ENCODE measurements at places on chromosomes 3 and 15. TPM values are rescaled to one million over a fixed set of nuclear protein-coding genes. Genes with fewer than 3 reads are reported as not detected.

DNA sequence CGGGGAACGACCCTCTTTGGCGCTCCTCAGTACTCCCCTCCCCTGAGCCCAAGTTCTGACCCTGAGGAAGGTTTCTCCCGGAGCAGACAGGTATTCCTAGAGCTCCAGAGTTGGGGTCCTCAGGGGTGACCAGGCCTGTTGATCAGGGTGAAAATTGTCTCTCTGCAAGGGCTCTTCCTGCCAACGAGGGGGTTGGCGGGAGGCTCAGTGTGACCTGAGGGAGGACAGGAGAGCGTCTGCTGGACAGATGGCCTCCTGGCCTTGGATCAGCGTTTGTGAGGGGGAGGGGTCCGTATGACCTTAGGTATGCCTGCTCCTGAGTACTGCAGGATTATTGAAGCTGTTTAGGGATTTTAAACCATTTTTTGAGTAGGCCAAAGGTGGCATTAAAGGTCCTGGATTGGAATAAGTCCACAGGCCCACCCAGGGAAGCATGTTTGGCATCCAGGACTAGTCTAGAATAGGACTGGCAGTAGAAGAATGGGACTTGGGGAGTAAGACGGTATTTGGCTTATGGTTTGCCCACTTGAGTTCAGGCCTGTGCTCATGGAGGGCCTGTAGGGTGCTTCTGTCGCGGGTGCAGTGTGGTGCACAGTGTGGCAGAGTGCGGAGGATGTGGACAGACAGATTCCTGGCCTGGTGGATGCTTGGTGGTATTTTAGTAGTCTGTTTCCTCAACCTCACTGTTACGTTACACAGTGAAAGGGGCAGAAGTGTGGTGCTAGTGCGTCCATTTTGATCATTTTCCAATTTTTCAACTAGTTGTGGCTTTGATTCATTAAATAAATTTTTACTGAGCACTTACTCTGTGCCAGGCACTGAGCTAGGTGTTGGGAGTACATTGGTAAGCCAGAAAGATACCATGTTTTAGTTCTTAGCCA, 959 bp downstream of the ZNF592 start:
- no peak for DNase-seq

DNA sequence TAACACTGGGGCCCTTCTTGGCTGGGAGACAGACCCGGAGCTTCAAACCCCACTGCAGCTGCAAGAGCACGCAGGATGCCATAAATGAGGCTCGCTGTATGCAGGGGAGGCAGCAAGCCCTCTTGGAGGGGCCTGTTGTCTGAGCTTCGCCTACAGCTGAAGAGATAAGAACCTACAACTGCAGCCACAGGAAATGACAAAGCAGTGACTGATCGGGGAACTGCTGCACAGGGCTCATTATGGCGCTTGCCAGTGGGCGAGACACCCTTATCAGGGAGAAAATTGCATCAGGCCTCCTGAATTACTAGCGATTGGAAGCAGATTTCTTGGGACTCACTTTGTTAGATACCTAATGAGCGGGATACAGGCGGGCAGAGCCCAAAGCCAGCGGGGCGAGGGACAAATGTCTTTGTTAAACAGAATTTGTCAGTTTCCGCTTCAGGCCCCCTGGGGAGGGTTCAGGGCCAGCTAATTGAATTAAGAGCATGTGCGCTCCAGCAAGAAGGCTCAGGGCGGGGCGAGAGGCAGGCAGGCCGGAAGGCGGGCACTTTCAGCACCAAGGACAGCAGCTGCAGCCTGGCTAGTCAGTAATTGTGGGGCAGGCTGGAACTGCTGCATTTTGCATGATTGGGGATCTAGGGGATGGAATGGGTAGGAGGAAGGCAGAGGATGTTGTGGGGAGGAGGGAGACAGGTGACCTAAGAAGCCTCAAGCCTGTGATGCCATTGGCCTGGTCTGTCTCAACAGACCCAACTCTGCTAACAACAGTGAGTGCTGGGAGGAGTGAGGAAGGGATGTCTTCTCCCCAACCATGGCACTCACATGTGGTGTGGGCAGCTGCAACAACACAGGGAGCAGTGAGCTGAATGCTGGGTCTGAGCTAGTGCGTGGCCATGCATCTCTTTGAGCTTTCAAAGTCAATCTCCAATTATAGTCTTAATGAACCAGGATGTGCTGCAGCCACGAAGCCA, 55.3 kb downstream of the CCDC33 start:
- DNase-seq = peak; percentile 67

SMCO1 gene
- total RNA-seq = not detected

DNA sequence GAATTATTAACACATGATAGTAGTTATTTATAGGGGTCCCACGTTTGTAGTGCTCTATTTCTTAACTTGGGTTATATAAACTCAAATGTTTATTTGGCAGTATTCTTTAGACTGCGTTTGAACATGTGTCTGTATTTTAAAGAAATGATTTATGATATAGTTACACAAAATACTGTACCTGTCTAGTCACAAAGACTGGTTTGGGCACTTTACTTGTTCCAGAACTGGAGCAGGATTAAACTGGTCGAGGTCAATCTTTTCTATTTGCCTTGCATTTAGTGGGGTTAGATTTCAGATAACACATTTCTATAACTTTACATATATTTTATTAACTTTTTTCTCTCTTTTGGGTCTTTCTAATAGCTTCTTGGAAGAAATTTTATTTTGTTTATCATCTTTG, 39.5 kb downstream of the HACD3 start:
- no peak for DNase-seq

GRCh38 chr3:35263477-35263876, 375.8 kb upstream of the ARPP21 start:
- no peak for DNase-seq

DNA sequence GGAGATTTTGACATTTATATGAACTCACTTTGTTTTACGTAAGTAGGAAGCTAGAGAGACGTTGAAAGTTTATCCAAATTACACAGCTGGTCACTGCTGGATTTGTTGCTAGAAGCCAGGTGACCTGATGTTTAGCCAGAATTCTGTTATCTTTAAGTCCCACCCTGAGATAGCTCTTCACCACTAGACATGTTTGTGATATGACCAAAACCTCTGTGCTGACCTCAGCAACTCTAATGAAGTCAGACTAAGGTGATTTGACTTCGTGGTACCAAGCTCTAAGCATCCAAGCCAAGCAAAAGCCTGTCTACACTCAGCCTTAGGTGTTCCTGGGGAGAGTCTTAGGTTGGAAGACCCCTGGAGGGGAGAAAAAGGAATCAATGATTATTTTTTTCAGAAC, 102.4 kb downstream of the ARRDC4 start:
- DNase-seq = no peak

SAMD7 gene
- total RNA-seq = not detected

All from HFFc6 (cell line).